ENCODE measurements at places on chromosomes 4 and X. TPM values are rescaled to one million over a fixed set of nuclear protein-coding genes. Genes with fewer than 3 reads are reported as not detected.

Gene SYN1
- total RNA-seq: 11.9 TPM

Gene TBX22
- not detected for total RNA-seq

Gene FREM3
- total RNA-seq: 0.05 TPM

Gene CCNA2
- total RNA-seq: 4.6 TPM

Gene FAM9B
- not detected for total RNA-seq

Gene NAA15
- total RNA-seq: 67.1 TPM

Gene MRFAP1
- 220 TPM for total RNA-seq

Gene MAGEA4
- 0.28 TPM for total RNA-seq

Gene REPS2
- total RNA-seq: 1.0 TPM

Gene PNMA6E
- 0.05 TPM for total RNA-seq

Gene NDNF
- 0.22 TPM for total RNA-seq

Gene C4orf54
- total RNA-seq: 0.35 TPM

Gene SHISA3
- not detected for total RNA-seq

Gene TGIF2LX
- total RNA-seq: not detected

Gene FAM149A
- 13.2 TPM for total RNA-seq

Gene TCEAL6
- total RNA-seq: 0.38 TPM

Gene CT45A5
- not detected for total RNA-seq

Gene NHSL2
- total RNA-seq: 1.2 TPM

Gene USP17L11
- 2.1 TPM for total RNA-seq

Gene UGT2B15
- total RNA-seq: not detected

Gene CXCL1
- total RNA-seq: not detected

Gene G6PD
- 105 TPM for total RNA-seq

Measured in motor neuron (in vitro differentiated cells).